ENCODE measurements at places on chromosomes 5 and 9.

DNA sequence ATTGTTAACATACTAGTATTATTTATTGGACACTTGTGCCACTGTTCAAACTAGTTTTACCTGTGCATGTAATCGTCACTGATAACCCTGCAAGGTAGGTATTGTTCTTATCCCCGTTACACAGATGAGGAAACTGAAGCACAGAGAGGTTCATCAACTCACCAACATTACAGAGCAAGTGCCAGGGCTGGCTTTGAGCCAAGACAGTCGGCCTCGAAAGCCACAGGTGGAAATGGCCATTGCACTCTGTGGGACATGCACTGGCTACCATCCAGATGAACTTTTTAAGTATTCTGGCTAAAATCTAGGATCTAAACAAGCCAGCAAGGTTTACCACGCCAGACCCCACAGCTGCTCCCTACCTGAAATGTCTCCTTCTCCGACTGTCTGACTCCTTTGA, 57.9 kb downstream of the TEX10 start:
- DNase-seq = no peak

DNA sequence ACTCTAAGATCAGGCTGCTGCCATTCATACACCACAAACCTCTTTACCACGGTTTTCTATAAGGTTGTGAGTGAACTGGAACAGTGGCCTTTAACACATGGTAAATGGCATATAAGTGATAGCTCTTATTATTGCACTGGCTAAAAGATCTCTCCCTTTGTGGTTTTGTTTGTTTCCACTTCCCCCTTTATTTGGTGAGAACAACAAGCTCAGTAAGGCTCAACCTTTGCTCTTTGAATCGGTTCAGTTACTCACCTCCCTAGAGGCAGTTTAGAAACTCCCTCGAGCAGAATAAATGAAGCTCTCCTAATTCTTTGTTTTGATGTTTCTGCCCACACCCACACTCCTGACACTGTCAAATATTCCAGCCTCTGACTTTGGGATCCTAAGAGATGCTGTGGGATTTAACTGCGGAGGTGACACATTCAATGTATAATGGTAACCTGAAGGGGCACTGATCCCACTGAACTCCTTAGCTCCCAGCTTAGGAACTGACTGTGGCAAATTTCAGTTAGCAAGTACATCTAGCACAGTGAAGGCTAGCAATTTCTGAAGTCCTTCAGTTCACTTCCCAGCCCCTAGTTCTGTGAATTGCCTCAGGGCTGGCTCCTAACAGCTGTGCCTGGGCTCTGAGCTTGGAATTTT, 22.5 kb upstream of the RAD23B start:
- no peak for DNase-seq

DNA sequence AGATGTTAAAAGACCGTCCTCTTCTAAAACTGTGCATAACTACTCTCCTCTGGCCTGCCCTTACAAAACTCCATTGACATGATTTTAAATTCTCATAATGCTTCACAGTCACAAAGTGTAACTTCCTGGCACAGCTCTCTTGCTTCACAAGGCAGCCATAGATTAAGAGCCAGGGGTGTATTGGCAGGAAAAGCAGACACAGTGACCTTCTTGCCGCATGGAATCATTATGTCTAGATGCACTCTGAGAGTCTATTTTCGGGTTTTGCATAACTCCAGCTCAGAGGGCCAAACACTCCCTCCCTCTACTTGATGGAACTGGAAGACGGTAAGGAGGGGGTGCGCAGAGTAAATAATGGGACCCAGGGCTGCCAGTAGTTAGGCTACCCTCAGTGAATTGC, 110.1 kb downstream of the MARCHF3 start:
- no peak for DNase-seq

- DNase-seq = no peak
These were observed 11.9 kb downstream of the FYB1 start for GRCh38 chr5:39207345-39208045.

- no peak for DNase-seq
These were observed 42.7 kb upstream of the SPINK14 start for GRCh38 chr5:148125641-148126040.

DNA sequence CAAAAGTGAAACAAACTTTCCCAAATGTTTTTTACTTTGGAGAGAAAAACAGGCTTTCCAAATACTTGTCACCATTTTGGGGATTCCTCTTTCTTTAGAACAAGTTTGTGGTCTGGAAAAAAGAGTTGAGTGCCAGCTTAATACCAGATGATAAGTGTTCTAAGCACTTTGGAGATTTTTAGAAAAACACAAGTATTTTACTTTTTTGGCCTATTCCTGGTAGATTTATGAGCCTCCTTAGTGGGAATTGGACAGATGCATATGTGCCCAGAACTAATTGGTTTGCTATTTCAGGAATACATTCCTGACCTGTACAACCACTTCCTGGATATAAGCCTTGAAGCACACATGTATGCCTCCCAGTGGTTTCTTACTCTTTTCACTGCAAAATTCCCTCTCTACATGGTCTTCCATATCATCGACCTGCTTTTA, 40.5 kb downstream of the GPR21 start:
- DNase-seq = no peak

- no peak for DNase-seq
These were observed 137.4 kb downstream of the GPBP1 start for GRCh38 chr5:57311251-57311650.
